ENCODE measurements at places on chromosomes 5 and 9. TPM values are rescaled to one million over a fixed set of nuclear protein-coding genes. Genes with fewer than 3 reads are reported as not detected.

The GKAP1 gene
- 3.9 TPM for total RNA-seq

DNA sequence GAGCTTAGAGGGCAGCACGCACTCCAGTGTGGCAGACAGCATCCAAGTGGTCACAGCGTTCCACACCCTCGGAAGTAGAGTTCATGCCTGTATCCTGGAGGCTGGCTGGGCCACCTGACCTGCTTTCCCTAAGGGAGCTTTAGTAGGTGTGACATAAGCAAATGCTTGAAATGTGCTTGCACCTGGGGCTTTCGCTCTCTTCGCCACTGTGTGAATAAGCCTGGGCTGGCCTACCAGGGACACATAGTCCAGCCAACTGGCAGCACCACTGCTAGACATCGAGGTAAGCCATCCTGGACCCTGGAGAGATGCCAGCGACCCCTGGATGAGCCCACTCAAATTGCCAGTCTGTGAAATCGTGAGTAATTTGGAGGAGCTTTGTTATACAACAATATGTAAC is 24.9 kb upstream of the IRX4 start:
- no peaks in the 10 kb centered on the region for H3K36me3 ChIP-seq
- H3K27ac ChIP-seq, result no peak overlapping the region
- peaks cover 11% of the 10 kb centered on the region for H3K27me3 ChIP-seq
- no peaks in the 10 kb centered on the region for H3K4me1 ChIP-seq
- DNase-seq, result no peak

DNA sequence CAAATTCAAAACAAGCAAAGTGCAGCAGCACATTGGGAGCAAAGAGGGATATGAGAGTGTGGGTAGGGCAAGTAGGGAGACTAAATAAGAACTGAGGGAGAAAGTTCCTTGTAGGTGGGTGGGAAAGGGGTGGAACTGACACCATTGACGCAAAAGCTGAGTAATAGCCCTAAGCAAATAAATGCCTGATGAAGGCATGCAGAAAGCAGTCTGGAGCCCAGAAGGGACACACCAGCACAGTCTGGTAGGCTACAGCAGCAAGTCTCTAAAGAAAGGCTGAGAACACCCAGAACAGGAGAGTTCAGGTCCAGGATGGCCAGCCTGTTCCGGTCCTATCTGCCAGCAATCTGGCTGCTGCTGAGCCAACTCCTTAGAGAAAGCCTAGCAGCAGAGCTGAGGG is at the start of gene INSL4:
Gene INSL4, plus strand, starts transcription at position 208 of the 400 bp plus-strand sequence. Its CDS starts 105 bp downstream, at position 313.
- H3K4me1 ChIP-seq, result no peaks in the 10 kb centered on the region
- no peak within 1 kb of the TSS for H3K27ac ChIP-seq
- H3K4me3 ChIP-seq, result no peak within 1 kb of the TSS
- no peaks in the 10 kb centered on the region for H3K27me3 ChIP-seq

The CD274 gene
- total RNA-seq, result 13.7 TPM

DNA sequence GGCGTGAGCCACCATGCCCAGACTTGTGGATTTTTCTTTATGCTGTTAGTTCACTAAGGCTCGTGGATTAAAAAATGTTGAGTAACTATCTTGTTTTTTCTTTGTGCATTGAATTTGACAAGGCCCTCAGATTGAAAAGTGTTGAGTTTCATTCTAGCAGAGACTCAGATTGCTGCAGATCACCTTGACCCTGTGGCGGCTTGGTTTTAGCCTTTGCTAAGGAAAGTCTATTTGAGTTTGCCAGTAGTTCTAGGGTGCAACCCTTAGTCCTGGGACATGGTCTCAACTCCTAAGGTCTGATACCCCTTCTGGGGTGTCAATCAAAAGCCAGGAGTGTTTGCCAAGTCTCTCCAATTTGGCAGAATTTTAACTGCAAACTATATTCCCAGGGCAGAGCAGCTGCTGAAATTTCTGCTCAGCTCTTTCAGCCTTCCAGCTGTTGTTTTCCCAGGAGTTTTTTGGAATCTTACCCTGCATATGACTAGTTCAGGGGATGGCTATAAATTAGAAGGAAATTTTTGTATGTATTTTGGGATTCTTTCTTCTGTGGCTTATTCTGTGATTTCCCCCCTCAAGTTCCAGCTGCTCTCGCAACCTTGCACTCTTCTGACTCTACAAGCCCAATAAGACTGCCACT is 84.3 kb upstream of the HAND1 start:
- H3K27ac ChIP-seq, result no peak overlapping the region
- peaks cover 28% of the 10 kb centered on the region for H3K27me3 ChIP-seq
- no peak overlapping the region for H3K4me3 ChIP-seq
- no peak for DNase-seq

The TRPM3 gene
- total RNA-seq, result not detected

- no peak overlapping the region for H3K27ac ChIP-seq
- no peak overlapping the region for H3K4me3 ChIP-seq
- no peaks in the 10 kb centered on the region for H3K27me3 ChIP-seq
- no peak for DNase-seq
Measured at GRCh38 chr5:2890011-2890410, 138.5 kb upstream of the IRX2 start.

GRCh38 chr5:127375544-127376091 is 85.0 kb downstream of the MEGF10 start:
- no peak overlapping the region for H3K4me3 ChIP-seq
- H3K36me3 ChIP-seq, result no peaks in the 10 kb centered on the region
- peaks cover 12% of the 10 kb centered on the region for H3K27me3 ChIP-seq
- peaks cover 2% of the 10 kb centered on the region for H3K4me1 ChIP-seq
- no peak for DNase-seq
- H3K27ac ChIP-seq, result no peak overlapping the region

The C5orf24 gene
- 25.3 TPM for total RNA-seq

DNA sequence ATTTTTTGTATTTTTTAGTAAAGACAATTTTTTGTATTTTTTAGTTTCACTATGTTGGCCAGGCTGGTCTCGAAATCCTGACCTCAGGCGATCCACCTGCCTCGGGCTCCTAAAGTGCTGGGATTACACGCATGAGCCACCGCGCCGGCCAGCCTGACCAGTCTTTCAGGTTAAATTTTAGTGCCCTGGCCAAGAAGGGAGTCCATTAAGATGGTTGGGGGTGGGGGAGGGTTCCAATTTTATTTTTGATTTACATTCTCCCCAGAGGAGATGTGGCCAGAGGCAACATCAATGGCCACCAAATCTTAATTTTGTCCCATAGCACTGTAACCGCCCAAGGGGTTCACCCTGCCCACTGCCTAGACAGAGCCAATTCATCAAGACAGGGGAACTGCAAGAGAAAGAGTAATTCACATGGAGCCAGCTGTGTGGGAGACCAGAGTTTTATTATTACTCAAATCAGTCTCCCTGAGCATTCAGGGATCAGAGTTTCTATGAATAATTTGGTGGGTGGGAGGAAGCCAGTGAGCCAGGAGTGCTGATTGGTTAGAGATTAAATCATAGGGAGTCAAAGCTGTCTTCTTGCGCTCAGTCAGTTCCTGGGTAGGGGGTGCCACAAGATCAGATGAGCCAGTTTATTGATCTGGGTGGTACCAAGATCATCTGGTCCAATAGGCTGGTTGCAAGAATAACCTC is 24.7 kb downstream of the TBCA start:
- no peak overlapping the region for H3K4me3 ChIP-seq
- peaks cover 45% of the 10 kb centered on the region for H3K4me1 ChIP-seq
- DNase-seq, result peak; percentile 13
- H3K27ac ChIP-seq, result no peak overlapping the region

The CFAP77 gene
- not detected for total RNA-seq

The INSL4 gene
- not detected for total RNA-seq

- no peak for DNase-seq
- H3K4me1 ChIP-seq, result peaks cover 4% of the 10 kb centered on the region
- H3K36me3 ChIP-seq, result no peaks in the 10 kb centered on the region
- H3K4me3 ChIP-seq, result no peak overlapping the region
- H3K27ac ChIP-seq, result no peak overlapping the region
Measured at GRCh38 chr5:9544056-9544455, 1.8 kb downstream of the SEMA5A start.

The PCDHGB6 gene
- not detected for total RNA-seq

The PSMD5 gene
- 55.3 TPM for total RNA-seq

- H3K36me3 ChIP-seq, result no peaks in the 10 kb centered on the region
- H3K4me3 ChIP-seq, result no peak within 1 kb of the TSS
- peak; percentile 54 for DNase-seq
- H3K27me3 ChIP-seq, result peaks cover 35% of the 10 kb centered on the region
Measured at GRCh38 chr5:172640822-172641358, at the start of gene NEURL1B. Gene NEURL1B, plus strand, starts transcription at chr5:172641263. Its CDS starts 144 bp downstream, at chr5:172641407.

GRCh38 chr9:127558581-127559246 is 53.4 kb upstream of the STXBP1 start:
- no peak overlapping the region for H3K27ac ChIP-seq
- DNase-seq, result no peak
- no peak overlapping the region for H3K4me3 ChIP-seq
- H3K27me3 ChIP-seq, result no peaks in the 10 kb centered on the region
